Right renal cortex interstitium (tissue), 3 donors: ENCODE measurements at places on chromosomes 12 and 14. TPM values are rescaled to one million over a fixed set of nuclear protein-coding genes. Genes with fewer than 3 reads are reported as not detected.

CLEC7A gene
- polyA plus RNA-seq, result 1.7 TPM

HOXC4 gene
- 32.4 TPM for polyA plus RNA-seq

- DNase-seq, result no peak
Observed at GRCh38 chr14:102363182-102363943, 622 bp downstream of the TECPR2 start.

DNA sequence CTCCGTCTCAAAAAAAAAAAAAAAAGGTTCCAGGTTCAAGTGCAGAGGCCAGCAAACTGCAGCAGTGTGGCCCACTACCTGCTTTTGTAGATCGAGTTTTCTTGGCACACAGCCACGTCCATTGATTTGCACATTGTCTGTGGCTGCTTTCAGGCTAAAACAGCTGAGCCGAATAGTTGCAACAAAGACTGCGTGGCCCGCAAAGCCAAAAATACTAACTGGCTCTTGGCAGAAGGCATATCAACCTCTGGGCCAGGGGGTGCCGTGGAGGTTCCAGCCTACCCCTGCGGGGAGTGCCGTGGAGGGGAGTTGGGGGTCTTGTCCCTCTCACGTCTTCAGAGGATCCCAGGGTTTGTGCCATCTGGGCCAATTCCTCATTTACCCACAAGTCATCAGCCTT is 170.1 kb downstream of the ADGRD1 start:
- no peak for DNase-seq

PHETA1 gene
- 10.8 TPM for polyA plus RNA-seq

LLPH gene
- polyA plus RNA-seq, result 38.7 TPM
